ENCODE measurements at places on chromosomes 5 and 9.

- no peak for DNase-seq
These were observed 2.0 kb upstream of the RXFP3 start for GRCh38 chr5:33934176-33934575.

DNA sequence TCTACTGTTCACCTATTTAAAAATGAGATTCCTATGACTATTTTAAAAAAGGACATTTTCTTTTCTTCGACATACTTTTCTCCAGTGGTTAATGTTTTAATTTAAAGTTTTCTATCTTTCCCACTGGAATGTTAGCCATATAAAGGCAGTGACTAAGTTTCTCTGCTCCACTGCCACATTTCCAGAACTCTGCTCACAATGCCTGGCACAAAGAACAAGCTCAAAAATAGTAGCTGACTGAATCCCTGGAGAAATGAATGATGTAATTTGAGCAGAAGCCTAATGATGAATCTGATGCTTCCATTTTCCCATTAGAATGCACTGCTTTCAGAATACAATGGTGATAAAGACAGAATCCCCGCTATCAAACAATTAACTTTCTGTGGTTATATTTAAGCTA, 817.8 kb downstream of the MTRR start:
- no peak for DNase-seq

GRCh38 chr5:92939428-92939827, 641.6 kb downstream of the NR2F1-AS1 start:
- DNase-seq, result no peak

DNA sequence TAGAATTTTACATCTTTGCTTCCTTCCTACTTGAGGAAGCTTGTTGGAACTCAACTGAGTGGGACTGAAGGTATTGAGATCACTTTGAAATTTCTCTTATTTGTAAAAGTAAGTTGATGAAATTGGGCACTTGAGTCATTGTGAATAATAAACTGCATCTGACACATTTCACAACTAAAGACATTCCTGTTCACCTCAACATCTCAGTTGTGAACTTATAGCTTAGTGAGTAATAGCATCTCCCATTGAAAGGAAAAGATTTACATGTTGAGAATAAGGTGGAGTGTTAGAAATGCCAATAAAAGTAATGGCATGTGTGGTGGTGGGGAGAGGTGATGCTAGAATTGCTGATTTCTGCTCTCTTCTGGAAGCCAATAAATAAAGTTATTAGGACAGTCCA, 145.0 kb downstream of the SLC24A2 start:
- no peak for DNase-seq

DNA sequence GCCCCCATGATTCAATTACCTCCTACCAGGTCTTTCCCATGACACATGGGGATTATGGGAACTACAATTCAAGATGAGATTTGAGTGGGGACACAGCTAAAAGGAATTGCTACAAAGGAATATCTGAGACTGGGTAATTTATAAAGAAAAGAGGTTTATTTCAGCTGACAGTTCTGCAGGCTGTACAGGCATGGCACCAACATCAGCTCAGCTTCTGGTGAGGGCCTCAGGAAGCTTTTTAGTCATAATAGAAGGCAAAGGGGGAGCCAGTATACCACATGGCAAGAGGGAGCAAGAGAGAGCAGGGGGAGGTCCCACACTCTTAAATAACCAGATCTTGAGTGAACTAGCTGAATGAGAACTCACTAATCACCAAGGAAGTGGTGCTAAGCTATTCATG, 11.2 kb upstream of the ALDOB start:
- no peak for DNase-seq

GRCh38 chr5:89904442-89904841, 505.1 kb downstream of the CETN3 start:
- no peak for DNase-seq

DNA sequence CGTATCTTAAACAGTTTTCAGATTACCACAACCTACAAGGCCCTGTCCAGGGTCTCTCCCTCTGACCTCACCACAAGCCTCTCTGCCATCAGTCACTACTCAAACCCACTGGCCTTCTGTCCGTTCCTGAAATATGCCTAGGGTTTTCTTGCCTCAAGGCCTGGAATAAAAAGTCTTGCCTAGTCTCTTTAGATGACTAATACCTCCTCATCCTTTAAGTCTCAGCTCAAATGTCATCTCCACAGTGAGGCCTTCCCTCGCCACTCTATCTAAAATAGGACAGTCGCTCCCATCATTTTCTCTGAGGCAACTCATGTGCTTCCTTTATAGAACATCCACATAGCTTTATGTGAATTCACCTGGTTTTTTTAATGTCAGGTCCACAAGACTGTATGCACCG, 5.2 kb downstream of the DENND1A start:
- DNase-seq, result no peak

DNA sequence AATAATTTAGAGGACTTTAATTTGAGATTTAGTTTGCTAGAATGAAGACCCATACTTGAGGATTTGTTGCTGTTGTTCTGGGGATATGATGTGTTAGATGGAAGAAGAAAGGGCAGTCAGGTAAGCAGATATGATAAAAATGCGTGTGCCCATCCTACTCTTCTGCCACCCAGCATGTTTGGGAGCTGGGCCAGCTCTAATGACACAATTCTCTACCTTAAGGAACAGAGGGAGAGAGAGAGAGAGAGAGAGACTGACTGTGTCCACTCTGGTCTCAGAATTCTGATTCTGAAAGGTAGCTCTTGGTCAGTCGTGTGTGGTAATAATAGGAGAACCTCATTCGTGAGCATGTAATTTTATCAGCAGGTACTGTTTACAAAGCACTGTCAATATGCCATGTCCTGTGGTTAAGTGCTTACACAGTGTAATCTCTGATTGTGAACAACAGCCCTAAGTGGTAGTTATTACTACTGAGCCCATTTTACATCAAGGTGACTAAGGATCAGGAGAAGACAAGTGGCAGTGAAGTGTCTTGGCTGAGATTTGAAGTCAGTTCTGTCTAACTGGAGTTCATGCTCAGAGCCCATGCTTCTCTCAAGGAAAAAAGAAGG, 307.4 kb upstream of the SEMA6A start:
- no peak for DNase-seq

GRCh38 chr5:10856683-10857337, 95.8 kb upstream of the DAP start:
- DNase-seq, result no peak

DNA sequence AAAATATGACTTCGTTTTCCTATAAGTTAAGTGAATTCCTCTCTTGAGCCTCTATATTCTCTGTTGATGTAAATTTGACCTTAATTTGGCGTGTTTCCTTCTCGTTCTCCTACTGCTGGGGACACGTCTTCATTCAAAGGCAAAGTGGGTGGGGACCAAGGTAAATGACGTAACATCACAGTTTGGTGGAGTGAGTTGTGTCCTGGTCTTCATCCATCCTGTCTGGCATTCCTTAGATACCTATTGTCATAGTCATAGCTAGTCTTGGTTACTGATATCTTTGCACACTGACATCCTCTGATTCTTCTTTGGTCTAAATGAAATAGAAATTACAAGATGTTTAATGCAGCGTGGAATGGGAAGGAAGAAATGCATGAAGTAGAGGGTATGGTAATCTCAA, 108.5 kb downstream of the NNT start:
- no peak for DNase-seq

- DNase-seq, result no peak
These were observed 357.3 kb upstream of the PANK3 start for GRCh38 chr5:168936511-168936910.

- no peak for DNase-seq
These were observed 71.5 kb downstream of the ACER2 start for GRCh38 chr9:19480345-19480744.

- DNase-seq, result no peak
These were observed 254.9 kb upstream of the SMC2 start for GRCh38 chr9:103839197-103839596.

DNA sequence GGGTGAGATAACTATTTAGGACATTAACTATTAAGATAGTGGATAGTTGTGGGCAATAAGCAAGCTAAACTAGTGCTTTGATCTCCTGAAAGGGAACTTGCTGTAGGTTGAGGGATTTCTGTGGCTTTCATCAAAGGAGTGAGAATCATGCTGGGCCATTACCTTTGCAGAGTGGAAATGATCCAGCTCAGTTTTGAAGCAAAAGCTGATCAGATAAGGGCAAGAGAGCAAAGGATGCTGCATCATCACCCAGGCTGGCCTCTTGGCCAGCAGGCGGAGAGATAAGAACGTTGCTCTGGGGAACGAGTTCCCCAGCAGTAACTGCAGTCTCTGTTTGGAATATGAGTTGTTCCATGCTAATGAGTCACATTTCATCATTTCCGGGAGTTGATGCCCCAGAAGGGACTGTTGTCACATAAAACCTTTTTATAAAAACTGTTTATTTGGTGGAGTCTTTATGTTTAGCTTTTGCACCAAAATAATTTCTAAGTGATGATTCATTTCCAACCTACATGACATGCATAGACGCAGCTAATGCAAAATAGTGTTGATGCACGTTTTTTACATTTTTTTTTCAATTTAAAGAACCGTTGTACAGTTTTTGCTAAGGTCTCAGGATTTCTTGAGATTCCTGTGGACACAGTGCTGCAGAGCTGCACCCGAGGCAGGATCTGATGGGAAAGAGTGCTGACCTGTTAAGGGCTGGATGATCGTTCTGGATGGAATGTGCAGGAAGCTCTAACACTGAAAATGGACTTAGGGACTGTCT, 99.3 kb downstream of the ACTBL2 start:
- no peak for DNase-seq

GRCh38 chr5:95969651-95970358, 8.2 kb upstream of the ELL2 start:
- no peak for DNase-seq
